ENCODE measurements at places on chromosomes 4 and X.

- DNase-seq: no peak
Observed at GRCh38 chr4:143383005-143383574, 46.4 kb downstream of the GAB1 start.

DNA sequence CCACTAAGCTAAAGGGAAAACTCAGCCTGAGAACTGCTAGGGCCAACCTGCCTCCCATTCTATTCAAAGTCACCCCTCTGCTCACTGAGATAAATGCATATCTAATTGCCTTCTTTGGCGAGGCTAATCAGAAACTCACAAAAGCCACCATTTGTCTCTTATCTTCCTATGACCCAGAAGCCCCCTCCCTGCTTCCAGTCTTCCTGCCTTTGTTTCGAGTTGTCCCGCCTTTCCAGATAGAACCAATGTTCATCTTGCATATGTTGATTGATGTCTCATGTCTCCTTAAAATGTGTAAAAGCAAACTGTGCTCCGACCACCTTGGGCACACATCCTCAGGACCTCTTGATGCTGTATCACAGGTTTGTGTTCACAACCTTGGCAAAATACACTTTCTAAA is 459.8 kb downstream of the FSTL5 start:
- DNase-seq: no peak

DNA sequence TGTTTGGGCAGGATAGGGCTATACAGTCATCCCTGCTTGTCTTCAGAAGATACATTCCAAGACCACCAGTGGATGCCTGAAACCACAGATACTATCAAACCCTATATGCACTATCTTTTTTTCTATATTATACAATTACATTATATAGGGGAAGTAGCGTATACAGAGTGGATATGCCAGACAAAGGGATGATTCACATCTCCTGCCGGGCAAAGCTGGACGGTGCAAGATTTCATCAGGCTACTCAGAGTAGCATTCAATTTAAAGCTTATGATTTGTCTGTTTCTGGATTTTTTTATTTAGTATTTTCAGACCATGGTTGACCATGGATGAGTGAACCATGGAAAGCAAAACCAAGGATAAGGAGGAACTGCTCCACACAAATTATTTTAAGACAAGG is 7.0 kb upstream of the AMTN start:
- no peak for DNase-seq

DNA sequence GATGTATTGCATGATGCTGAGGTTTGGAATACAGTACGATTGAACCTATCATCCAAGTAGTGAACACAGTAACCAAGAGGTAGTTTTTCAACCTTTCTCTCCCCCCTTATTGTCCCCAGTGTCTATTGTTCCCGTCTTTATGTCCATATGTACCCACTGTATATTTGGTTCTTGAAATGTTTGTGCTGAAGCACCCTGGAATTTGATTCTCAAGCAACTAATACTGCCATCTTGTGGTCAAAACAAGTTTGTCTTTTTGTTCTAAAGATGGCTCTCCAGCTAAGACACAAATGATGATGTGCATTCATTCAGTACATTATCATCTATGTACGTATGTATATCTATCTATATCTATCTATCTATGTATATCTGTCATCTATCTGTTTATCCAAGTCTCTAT is 33.5 kb upstream of the DCX start:
- DNase-seq: no peak

DNA sequence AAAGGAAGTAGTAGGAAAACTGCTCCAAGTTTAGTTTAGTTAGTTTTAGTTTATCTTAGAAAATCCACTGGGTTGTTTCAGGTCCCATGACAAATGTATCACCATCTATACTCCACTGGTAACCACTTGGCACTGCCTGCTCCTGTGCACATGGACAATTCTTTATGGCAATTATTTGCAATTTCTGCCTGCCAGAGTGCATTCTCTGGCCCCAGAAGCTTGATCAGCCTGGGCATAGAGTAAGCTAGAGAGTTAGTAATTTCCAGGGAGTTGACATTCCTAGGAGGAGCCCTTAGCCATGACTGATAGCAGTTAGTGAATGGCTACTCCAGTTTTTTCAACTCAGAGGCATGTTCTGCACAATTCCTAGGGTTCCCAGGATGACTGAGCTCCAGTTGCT is 203.2 kb upstream of the FGF13 start:
- no peak for DNase-seq

DNA sequence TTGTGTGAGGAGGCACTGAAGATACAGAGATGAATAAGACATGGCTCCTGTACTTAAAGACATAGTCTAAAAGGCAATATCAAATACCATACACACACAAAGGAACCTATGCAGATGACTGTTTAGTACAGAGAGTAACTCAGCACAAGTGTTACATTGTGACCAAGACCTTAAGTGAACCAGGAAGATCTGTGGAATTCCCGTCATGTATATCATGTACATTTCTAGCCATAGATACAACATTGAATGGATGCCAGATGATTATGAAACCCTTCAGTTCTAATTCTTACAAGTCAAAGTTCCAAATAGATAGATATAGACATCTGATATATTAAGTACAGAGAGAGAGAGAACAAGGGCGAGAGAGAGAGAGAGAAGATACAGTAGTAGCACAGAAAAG is 73.2 kb downstream of the PAK3 start:
- DNase-seq: no peak

DNA sequence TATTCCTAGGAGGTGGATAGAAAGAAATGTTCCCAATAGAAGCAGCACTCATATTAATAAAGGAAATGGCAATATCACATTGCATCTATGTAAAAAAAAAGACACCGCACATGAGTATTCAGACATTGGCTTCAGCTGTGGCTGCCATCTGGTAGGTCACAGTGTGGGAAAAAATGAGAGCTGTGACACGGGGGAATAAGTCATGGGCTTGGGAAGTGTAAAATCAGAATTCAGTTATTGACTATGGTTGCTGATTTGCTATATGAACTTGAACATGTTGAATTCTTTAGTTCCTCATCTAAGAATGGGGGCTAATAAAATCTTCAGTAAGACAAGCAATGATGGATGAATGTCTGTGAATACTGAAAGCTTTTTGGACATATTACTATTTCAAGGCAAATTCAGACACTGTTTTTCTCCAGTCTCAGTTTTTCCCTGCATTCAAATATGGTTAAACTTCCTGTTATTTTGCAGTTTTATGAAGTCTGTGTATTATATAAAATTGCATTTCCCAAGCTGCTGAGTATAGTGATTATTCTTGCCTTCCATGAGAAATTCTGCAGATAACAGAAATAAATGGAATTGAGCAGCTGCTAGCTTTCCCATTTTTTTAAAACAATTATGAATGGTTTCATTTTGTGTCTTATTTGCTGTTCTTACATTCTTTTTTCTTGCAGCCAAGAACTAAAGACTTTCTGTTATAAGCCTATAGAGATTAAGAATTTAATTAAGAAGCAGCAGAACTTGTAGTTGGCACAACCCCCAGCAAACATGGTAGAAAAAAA is 221.0 kb downstream of the ANKRD50 start:
- DNase-seq: no peak

GRCh38 chr4:173046144-173046543 is 122.5 kb upstream of the GALNT7 start:
- no peak for DNase-seq

All from stimulated activated CD8-positive, alpha-beta memory T cell treated with anti-CD3 and anti-CD28 coated beads, Interleukin-4, amount 100 ng/mL, for 1 hour (primary cell).